ENCODE measurements at places on chromosomes 11 and 22.

DNA sequence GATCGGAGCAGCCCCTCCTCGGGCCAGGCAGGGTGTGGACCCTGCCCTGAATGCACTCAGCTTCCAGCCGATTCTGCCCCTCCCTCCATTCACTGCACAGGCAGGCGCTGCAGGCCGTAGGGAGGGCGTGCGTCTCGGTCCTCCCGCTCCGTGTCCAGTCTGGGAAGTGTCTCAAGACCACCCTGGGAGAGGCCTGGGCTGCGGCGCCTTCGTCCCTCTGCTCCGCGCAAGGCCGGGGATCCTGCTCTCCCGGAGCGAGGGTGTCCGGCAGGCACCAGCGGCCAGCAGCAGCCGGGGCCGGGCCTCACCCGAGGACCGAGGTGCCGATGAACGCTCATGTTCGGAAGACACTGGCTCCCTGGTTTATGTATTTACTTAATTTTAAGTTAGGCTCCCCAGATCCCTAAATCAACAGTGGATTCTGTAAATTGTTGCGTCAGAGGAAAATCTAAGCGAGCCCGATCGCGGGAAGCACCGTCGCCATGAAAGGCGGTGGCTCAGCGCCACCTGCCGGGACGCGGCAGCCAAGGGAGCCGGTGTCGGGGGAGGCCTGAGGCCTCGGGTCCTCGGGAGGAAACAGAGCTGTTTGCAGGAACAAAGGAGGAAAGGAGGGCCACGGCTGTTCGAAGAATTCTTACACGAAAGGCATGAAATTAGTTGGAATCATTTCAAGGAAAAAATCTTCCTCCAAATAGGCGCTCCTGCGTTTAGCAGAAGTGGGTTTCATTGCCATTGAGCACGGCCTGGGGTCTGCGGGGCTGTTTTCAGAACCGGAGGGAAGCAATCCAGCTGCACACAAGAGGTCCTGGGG is 195.3 kb downstream of the BRD1 start:
- peak; percentile 94 for DNase-seq

- peak; percentile 50 for DNase-seq
Observed at GRCh38 chr11:22079133-22079872, 113.6 kb upstream of the ANO5 start.

GRCh38 chr11:114075891-114076441 is 16.5 kb downstream of the ZBTB16 start:
- peak; percentile 87 for DNase-seq

DNA sequence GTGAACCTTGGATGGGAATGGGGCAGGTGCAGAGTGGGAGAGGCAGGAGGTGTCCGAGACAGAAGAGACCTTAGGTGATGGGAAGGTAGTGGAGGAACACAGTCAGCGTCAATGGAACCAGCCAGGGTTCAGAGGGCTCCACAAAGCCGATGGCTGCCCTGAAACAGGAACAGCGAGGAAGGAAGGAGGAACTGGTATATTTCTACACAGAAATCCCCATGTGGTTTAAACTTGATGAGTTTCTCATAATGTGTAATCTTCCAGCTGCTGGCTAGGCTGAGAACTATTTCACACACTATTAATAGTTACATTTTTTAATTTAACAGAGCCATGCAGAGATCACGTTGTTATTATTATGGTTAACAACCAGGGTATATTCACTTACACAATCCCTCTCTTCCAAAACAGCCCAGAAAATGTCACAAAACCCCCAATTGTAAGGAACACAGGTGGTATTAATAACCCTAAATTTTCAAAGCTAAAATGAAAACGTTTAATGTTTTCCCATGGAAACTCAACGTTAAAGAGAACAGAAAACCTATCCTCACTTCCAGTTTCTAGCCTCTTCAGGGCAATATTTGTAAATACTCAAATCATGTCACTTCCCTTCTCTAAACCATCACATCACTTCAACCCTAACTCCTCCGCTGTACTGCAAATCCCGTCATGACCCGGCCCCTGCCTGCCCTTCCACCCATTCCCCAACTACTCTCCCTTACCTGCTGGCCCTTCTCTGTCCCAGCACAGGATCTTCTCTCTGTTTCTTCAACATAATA is 74.5 kb upstream of the ARFGAP3 start:
- peak; percentile 36 for DNase-seq

DNA sequence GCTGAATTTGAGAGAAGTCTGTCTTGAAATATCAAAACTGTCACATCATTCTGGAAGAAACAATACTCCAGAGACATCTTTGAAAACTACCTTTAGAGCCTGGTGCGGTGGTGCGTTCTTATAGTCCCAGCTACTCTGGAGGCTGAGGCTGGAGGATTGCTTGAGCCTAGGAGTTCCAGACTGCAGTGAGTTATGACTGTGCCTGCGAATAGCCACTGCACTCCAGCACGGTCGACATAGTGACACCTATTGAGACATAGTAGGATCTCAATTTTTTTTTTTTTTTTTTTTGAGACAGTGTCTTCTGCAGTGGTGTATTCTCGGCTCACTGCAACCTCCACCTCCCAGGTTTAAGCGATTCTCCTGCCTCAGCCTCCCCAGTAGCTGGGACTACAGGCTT is 11.5 kb upstream of the AIFM3 start:
- no peak for DNase-seq

DNA sequence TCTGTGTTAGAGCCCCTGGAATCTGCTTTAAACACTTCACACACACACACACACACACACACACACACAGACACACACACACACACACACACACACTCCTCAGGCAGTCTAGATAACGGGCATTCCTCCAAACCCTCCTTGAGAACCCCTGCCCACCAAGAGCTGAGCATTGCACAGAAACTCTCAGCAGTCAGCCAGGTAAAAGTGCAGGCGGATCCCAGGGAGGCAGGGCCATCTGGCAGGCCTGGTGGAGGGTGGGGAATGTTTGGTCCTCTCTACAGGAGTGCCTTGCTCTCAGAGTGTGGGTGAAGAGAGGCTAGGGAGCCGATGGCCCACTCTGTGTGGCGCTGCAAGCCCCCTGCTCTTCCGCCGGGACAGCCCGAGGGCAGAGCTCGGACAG is 190.2 kb downstream of the BUD13 start:
- no peak for DNase-seq

DNA sequence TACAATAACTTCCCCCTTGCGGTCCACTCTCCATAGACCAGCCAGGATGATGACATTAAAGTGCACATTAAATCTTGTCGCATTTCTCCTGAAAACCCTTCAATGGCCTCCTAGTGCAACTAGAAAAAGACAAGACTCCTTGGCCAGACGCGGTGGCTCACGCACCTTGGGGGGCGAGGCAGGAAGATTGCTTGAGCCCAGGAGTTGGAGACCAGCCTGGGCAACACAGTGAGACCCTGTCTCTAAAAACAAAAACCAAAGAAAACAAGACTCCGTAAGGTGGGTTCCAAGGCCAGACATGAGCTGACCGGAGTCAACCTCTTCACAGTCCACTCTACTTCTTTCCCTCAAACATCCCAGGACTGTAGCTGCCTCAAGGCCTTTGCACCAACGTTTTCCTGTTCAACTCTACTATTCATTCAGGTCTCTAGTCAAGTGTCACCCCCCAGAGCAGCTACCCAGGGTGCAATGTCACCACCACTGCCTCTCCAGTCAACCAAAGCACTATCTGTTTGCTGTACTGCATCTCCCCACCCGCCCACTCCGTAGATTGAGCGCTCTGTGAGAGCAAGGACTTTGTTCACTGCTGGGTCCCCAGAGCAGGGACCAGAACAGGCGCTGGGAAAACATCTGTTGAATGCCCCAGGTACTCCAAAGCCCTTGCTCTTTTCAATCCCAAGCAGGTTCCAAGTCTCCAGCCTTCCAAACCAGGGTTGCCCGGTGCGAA is 739 bp downstream of the ZMAT5 start:
- no peak for DNase-seq

DNA sequence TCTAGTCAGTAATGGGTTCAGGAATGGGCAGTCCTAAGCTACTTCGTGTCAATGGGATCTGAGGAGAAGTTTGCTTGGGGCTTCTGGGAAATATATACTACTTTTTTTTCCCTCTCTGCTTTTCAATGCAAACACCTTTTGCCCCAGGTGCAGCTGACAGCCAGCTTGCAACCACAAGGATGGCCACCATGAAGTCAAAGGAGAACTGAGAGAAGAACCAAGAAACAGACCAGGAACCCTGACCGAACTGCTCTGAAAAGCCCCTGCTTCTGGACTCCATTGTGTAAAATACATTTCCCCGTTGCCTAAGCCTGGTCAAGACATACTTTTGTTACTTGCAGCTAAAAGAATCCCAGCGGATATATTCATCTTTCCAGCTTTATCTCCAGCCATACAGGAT is 20.1 kb upstream of the CD44 start:
- DNase-seq = no peak

- no peak for DNase-seq
Observed at GRCh38 chr11:116053548-116053919, 549.3 kb upstream of the CADM1 start.

GRCh38 chr11:64810891-64811272 is 531 bp upstream of the MEN1 start:
- DNase-seq = no peak

- DNase-seq = no peak
Observed at GRCh38 chr22:19875061-19875530, 20.4 kb upstream of the GNB1L start.

GRCh38 chr11:87832211-87832610 is 343.0 kb downstream of the RAB38 start:
- DNase-seq = no peak

GRCh38 chr22:38907767-38908166 is 35.8 kb upstream of the CBX6 start:
- DNase-seq = no peak

DNA sequence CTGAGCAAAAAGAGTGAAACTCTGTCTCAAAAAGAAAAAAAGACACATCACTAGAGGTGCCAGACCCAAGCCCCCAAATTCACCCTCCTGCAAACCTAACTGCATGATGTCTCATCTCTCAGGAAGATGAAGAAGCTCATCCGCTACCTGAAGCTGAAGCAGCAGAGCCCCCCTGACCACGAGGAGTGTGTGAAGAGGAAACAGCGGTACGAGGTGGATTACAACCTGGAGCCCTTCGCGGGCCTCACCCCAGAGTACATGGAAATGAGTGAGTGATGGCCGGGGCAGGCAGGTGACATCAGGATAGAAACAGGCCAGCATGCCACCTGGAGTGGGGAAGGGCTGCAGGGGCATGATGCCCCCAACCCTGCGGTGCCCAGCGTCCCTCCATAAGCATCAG is 36.0 kb upstream of the FADD start:
- no peak for DNase-seq

DNA sequence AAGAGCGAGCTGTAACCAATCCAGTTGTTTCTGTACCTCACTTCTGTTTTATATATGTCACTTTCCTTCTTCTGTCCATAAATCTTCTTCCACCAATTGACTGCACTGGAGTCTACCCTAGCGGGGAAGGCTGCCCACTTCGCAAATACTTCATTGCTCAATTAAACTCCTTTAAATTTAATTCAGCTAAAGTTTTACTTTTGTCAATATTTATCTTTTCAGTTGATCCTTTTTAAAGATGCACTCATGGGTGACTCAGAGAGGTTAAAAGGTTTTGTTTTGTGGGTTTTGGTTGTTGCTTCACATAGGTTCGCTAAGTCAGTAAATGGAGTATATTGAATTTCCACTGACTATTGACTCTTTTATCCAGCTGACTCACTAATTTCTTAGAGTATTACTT is 597.2 kb downstream of the DLG2 start:
- no peak for DNase-seq

DNA sequence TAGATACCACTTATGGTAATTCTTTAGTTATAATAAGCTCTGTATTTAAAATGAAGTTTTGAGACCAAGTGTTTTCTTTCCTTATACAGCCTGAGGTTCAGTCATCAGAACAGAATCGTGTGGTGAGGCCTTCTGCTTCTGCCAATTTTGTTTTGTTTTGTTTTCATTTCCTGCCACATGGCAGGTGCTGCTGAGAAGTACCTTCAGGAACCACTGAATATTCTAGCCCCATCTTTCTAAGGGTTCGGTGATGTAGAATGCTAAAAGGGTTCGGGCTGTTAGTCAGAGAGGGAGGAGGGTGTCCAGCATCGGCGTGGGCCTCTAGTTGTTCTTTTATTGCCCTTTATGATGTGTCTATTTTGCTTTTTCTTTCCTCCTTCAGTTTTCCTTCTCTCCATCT is 25.8 kb downstream of the TNRC6B start:
- no peak for DNase-seq

DNA sequence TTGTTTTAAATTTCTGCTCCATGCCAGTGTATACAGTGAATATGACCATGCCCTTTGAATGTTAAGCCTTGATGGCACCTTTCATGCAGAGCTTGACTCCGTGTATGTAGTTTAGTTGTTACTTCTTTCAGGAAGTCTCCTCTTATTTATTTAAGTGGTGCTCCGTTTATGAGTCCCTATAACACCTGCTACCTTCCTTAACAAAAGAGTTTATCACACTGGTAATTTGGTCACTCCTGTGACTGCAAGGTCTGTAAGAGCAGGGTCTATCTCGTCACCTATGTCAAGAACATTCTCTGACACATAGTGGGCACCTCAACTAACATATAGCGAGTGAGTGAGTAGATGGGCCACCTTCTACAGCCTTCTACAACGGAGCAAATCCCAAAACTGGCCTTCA is 152.5 kb downstream of the CCDC34 start:
- DNase-seq = no peak

- DNase-seq = no peak
Observed at GRCh38 chr11:62181097-62181496, 8.9 kb upstream of the SCGB1D1 start.

DNA sequence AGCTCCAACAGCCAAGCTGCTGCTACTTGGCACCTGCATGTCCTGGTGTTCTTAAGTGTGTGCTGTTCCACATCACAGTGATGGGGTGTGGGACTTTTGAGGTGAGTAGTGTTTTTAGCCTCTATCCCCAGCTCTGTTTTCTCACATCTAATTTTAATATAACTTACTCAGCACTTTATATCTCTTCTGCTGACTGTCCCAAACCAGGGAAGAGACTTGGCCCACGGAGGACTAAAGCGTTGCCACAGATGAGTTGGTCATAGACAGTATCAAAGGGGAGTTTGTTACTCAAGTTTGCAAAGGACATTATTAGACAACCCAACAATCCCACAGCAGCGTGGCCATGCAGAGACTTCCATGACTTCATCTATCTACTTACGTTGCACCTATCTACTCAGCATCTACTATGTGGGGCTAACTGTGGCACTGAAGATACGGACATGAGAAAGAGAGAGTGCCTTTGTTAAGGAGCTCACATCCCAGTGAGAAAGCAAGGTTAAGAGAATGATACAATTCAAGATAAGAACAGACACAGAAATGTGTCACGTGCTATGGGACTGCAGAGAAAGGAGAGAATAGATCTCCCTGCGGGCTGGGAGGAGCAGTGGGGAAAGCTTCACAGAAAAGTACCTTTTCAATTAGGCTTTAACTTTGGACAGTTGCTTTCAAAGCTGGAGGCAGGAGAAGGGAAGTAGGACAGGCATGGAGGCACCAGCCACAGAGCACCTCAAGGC is 82.4 kb downstream of the ME3 start:
- no peak for DNase-seq

- peak; percentile 61 for DNase-seq
Observed at GRCh38 chr11:101127197-101127698, 2.4 kb downstream of the PGR start.

DNA sequence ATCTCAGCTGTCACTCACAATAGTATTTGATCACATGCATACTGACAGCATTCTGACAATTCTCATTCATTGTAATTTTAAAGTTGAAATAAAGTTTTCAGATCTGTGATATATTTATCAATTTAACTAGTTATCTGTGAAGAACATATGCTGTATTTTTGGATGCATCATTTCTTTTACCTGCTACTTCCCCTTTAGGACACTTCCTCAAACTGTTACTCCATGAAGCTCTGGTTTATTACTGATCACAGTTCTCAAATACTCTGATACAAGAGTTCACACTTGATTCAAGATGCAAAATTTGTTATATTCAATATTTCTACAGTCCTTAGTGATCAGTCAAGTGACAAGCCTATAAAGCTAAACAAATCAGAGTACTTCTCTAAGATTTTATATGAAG is 1655.2 kb downstream of the LRRC4C start:
- DNase-seq = no peak
